ENCODE measurements at places on chromosomes 2 and 18.

DNA sequence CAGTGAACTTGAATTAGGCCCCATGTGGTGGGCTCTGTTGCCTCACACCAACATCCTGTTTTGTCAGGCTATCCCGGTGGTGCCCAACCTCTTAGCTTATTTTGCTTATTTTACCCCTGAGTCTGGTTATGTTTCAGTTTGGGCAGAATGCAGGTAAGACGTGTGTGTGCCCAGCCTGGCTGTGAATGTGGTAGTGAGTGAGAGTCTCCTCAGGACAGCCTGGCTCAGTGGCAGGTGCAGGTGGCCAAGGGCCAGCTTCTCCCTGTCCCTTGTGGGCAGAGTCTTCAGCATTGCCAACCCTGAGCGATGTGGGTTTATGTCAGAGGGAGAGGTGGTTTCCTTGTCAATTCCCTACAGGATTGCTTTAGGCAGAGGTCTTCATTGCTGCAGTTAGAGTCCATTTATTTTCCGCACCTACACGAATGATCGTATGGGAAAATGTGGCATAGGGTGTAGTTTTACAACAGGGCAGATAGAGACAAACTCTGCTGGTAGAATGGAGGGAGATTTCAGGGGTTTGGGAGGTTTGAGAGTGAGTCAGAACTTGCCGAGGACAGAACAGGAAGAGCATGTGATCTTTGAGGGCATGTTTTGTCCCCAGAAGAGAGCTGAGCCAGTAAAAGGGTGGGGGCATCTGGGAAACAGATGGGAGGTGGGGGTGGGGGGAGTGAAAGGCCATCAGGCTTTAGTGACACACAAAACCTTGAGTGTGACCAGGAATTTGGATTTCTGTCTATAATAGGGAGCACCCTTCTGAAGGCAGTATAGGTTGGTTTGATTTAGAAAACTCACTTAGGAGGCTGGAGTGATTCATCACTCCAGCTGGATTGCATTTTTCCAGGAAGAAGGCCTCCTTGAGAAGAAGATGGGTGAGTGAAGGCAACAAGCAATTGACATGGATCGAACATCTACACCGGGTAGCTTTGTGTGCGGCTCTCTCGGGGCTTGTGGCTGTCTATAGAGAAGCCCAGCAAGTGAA is 156.2 kb upstream of the CELF4 start:
- no peaks in the 10 kb centered on the region for H3K36me3 ChIP-seq
- no peak overlapping the region for H3K27ac ChIP-seq
- no peak for DNase-seq
- H3K4me3 ChIP-seq = no peak overlapping the region
- no peaks in the 10 kb centered on the region for H3K27me3 ChIP-seq

- peaks cover 29% of the 10 kb centered on the region for H3K4me1 ChIP-seq
- H3K36me3 ChIP-seq = no peaks in the 10 kb centered on the region
- H3K27ac ChIP-seq = peak overlapping the region; percentile 73
Measured at GRCh38 chr2:37376421-37377186, 32.2 kb downstream of the QPCT start.

DNA sequence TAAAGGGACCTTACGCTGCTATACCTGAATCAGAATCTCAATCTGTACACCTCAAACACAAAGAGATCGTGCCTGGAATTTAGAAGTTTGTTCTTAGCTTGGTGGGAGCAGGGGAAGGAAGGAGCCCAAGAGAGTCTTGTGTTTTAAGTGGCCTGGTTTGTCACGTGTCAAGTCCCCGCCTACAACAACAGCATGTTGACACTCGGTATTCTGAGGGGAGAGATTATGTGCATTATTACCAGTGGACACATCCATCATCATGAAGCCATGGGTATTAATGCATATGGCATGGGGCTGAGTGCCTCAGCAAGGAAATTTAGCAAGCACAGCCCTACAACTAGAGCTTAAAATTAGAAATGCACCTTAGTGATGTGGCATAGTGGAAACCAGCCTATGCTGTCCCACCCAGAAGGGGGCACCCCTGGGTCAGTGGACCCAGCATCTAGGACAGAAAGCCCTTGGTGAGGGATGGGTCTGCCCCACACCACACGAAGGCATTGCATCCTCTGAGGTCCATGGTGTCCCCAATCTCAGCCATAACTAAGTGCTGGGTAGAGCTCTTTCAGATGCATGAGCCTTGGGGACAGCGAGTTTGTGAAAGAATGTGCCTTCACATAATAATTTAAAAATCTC is 138.7 kb downstream of the MGAT5 start:
- H3K4me1 ChIP-seq = no peaks in the 10 kb centered on the region
- no peaks in the 10 kb centered on the region for H3K36me3 ChIP-seq
- DNase-seq = no peak

DNA sequence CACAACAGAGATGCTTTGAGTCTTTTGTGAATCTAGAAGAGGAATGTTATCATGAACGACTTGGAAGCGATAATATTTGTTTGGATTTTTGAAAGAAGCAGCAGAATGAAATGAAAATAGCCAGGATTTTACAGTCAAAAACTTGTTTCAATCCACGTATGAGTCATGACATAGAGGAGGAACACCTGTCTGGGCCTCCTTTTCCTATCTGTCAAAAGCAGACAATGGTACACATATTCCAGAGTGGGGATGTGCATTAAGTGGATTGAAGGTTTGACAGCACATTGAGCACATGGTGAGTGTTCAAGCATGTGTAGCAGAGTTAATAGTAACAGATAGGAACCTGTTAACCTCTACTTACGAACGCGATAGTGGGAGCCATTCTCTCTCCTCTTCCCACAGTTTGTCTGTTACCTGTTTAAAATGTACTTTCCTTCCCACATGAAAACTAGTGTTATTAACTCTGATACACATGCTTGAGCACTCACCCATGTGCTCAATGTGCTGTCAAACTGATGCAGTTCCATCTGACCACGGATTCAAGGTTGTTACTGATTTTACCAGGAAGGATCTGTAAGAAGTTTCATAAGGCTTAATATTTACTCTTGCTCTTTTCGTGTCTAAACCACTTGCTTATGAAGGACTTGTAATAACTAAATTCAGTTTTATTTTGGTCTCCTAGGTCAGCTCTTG is 863.4 kb upstream of the SOX11 start:
- no peak overlapping the region for H3K27ac ChIP-seq
- no peaks in the 10 kb centered on the region for H3K27me3 ChIP-seq
- no peak for DNase-seq
- no peak overlapping the region for H3K4me3 ChIP-seq
- H3K36me3 ChIP-seq = no peaks in the 10 kb centered on the region
- no peaks in the 10 kb centered on the region for H3K4me1 ChIP-seq

DNA sequence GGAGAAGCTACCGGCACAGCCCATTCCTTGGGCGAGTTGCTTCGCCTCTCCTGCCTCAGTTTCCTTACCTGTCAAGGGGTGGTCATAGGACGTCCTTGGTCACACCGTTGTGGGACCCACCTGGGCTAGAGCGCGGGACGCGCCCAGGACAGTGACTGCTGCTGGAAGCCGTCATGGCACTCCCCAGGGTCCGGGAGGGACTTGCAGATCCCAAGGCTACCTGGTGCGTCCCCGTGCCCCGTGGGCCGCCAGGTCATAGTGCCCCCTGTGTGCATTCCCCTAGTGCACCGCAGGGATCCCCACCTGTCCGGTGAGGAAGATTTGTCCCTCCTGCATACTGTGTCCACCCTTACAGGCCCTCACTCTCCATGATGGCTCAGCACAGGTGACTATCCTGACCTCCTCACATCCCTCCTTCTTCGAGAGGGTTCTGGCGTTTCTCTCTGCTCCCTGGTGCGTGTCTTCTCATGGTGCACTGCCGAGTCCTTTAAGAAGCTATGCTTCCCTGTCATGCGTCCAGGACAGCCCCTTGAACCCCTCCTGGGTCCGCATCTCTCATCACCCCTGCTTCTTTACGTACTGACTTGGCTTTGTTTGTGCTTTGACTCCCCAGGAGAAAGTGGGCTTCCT is 886 bp upstream of the STK25 start:
- peaks cover 17% of the 10 kb centered on the region for H3K4me1 ChIP-seq
- no peak for DNase-seq
- H3K27ac ChIP-seq = peak overlapping the region; percentile 69
- peak overlapping the region; percentile 80 for H3K4me3 ChIP-seq

DNA sequence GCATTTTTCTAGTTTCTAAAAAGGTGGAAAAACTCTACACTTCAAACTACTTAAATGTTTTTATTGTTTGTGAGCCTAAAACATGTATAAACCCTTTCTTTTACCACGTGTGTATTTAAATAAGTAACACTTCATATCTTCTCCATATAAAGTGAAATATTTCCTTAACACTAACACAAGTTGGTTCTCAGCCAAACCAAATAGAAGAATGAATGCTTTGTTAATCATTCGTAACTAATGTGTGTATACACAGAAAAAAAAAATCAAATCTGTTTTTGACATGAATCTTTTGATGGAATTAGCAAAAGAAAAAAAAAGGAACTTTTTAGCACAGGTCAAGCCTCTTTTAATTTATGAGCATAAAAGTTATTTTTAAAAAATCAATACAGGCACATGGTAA is 89.3 kb downstream of the EHBP1 start:
- no peak overlapping the region for H3K27ac ChIP-seq
- no peaks in the 10 kb centered on the region for H3K36me3 ChIP-seq
- no peak overlapping the region for H3K4me3 ChIP-seq
- H3K27me3 ChIP-seq = no peaks in the 10 kb centered on the region
- H3K4me1 ChIP-seq = no peaks in the 10 kb centered on the region

GRCh38 chr18:35494251-35495220 is 3.2 kb downstream of the INO80C start:
- no peak for DNase-seq
- H3K36me3 ChIP-seq = no peaks in the 10 kb centered on the region
- H3K4me3 ChIP-seq = no peak overlapping the region
- H3K4me1 ChIP-seq = peaks cover 30% of the 10 kb centered on the region

DNA sequence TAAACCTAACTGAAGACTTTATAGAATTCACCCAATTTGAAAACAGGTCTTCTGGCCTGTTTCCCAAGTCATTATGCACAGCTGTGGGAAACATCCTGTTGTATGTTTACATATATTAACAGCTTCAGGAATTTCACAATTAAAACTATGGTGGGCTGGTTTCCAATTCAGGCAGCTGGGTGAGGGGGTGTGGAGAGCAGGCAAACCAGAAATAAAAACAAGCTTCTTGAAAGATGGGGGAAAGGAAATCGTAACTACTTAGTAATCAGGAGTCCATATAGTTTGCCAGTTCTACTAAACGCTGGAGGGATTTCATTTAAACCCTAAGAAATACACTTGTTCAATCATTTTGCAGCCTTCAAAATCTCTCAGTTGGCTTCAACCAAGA is 22.8 kb downstream of the ATP8B1 start:
- peaks cover 9% of the 10 kb centered on the region for H3K4me1 ChIP-seq
- DNase-seq = no peak
- H3K27me3 ChIP-seq = peaks cover 2% of the 10 kb centered on the region
- no peaks in the 10 kb centered on the region for H3K36me3 ChIP-seq
- no peak overlapping the region for H3K27ac ChIP-seq

- no peak overlapping the region for H3K27ac ChIP-seq
- no peak overlapping the region for H3K4me3 ChIP-seq
- H3K27me3 ChIP-seq = no peaks in the 10 kb centered on the region
- H3K4me1 ChIP-seq = no peaks in the 10 kb centered on the region
- H3K36me3 ChIP-seq = peaks cover 41% of the 10 kb centered on the region
Measured at GRCh38 chr2:15642011-15642814, 50.5 kb downstream of the DDX1 start.

DNA sequence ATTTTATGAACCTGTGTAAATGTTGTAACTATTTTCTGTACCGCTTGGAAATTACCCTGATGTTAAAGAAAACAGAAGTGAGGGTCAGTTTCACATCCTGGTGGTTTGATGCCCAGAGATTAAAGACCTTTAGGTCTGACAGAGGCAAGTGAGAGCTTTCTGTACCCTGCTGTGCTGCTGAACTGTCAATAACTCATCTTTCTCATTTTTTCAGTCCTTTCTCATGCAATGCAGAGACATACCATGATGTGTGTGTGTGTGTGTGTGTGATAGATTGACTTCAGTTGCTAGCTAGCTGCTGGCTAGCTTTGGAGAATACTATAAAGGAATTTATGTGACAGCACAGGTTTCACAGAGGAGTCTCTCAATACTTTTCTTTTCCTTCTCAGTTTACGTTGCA is 2025.6 kb upstream of the LRRTM1 start:
- no peaks in the 10 kb centered on the region for H3K36me3 ChIP-seq
- H3K27ac ChIP-seq = no peak overlapping the region

DNA sequence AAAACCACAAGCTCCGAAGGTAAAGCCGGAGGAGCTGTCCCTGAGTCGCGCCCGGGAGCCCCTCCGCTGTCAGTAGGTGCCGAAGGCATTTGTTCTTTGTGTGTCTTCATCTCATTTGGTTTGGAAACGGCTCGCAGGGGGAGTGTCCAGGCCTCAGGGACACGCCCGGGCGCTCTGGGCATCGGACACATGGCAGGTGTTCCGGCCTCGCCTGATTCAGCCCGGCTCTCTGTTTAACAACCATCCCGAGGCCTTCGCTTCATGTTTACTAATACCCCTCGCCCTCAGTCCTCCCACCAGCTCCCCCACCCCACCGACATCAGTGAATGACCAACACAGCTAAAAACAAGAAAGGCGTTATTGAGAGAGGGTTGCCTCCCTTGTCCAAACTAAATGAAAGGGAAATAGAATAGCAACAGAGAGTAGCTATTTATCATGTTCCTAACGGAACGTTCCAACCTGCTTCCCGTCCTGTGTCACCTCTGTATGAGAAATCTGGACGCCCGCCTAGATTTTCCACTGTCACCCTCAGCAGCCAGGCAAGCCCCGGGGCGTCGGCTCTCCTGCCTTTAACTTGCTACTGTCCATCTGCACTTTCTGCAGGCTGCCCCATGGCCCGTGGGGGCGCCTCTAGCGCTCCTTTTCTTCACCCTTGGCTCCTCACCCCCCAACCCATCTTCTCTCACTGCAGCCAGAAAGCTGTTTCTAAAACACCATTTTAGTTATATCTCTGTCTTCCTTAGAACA is 73.9 kb downstream of the MYCN start:
- no peak overlapping the region for H3K27ac ChIP-seq
- H3K36me3 ChIP-seq = no peaks in the 10 kb centered on the region
- H3K27me3 ChIP-seq = peaks cover 22% of the 10 kb centered on the region
- H3K4me3 ChIP-seq = no peak overlapping the region
- no peak for DNase-seq

DNA sequence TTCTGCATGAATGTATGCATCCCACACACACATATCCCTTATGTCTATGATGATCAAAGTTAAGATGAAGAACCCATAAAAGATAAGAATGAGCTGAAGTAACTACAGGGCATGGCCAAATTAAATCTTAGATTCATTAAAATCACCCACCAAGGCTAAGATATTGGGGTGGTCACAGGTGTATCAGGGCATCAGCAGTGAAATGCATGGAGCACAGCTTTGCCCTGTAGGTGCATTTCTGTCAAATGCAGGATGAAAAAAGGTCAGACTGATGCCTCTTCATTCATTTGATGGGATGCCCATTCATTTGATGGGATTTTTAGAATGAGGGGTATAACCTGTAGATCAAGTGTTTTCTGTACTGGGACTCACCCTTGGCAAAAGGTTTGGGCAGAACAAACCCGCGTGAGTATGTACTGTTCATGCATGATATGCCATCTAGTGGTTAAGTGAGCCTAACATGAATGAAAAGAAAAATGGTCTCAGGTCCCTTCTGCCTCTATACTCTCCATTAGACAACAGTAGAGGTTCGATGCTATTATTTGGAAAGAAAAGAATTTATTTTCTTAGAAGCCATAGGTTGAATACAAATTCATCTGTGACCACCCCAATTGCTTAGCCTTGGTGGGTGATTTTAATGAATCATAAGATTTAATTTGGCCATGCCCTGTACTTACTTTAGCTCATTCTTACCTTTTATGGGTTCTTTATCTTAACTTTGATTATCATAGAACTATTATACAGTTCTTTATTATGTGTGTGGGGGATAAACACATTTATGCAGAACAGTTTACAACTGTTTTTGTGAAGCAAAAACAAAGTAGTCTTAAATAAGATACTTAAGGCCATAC is 43.2 kb upstream of the NOSTRIN start:
- DNase-seq = no peak
- peaks cover 10% of the 10 kb centered on the region for H3K4me1 ChIP-seq
- no peaks in the 10 kb centered on the region for H3K27me3 ChIP-seq
- H3K36me3 ChIP-seq = peaks cover 3% of the 10 kb centered on the region
